ENCODE measurements at places on chromosomes 12 and 14. TPM values are rescaled to one million over a fixed set of nuclear protein-coding genes. Genes with fewer than 3 reads are reported as not detected.

DNA sequence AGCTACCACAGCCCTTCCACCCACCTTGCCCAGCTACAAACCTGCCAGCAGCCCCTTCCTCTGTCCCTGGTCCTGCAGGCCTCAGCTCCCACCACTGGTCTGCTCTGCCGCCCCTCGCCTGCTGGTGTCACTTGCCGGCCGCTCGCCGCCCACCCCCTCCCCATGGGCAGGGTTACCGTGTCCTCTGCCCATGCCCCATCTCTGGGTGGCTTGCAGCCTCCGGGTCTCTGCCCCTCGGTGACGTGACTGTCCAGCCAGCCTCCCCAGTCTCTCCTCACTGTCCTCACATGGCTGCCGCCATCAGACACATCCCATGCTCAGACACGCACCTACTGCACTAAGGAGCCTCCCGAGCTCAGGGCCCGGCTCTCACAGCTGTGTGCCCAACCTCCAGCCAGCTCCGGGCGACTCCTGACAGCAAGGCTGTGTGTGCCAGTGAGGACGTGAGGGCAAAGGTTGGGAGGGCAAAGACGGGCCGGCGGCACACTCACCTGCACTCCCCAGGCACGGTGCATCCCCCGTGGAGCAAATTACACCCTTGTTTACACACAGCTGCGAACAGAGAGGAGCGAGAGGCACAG, 13.4 kb downstream of the JAG2 start:
- no peak for DNase-seq

- DNase-seq: no peak
These were observed 3.1 kb upstream of the IGF1 start for GRCh38 chr12:102483466-102483865.

The OTUB2 gene
- 0.56 TPM for total RNA-seq

The FAM90A1 gene
- total RNA-seq: 0.16 TPM

DNA sequence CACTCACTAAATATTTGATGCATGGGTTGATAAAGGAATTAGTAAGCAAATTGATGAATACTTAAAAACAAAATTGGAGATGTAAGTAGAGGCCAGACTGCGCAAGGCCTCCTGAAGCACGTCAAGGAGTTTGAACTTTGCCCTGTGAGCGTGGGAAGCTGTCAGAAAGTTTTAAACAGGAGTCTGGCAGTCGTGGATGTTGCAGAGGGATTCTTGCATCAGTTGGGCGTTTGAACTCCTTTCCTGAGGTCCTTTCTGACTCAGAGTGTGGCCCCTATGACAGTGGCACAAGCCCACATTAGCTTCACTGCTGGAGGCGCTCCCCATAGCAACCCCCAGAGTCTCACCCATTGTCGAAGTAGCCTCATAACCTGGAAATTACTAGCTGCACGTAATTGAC, 17.9 kb upstream of the IL22 start:
- no peak for DNase-seq

DNA sequence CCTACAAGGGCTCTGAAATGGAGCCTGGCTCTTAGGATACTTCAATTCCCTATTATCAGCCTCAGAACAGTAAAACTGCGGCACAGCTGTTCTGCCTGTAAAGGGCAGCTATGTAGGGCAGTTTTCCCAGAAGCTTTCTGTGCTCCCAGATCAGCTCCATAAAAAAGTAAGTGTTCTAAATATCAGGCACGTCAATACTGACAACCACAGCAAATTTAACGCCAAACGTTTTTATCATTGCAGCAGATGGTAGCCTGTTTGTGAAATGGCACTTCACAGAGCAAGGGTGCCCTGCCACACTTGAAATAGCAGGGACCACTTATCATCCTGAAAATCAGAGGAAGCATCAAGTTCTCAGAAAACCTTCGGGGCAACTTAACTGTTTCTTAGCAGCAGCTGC, 54.8 kb upstream of the PTHLH start:
- DNase-seq: no peak

The DHRS1 gene
- total RNA-seq: 7.9 TPM

GRCh38 chr12:53212931-53213330, 5.9 kb upstream of the ITGB7 start:
- no peak for DNase-seq

DNA sequence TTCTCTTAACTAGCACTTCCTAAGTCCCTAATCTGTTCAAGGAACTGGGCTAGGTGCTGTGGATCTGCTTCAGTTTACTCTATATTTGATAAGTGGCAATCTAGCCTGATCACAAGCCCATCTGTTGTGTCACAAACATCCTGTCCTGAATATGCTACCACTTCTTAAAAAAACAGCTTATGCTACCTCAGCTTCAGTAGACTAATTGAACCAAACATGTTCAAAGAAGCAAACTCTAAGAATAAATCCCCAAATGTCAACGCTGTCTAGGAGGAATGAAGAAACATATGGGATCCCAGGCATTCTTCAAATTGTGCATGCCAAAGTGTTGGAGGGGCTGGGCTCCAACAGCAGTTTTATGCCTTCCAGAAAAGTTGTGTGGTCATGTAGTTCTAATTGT, 10.4 kb upstream of the KCNH5 start:
- no peak for DNase-seq

GRCh38 chr14:20723488-20723887, 22.2 kb upstream of the EDDM3A start:
- no peak for DNase-seq

The STXBP6 gene
- 23.9 TPM for total RNA-seq

The CRY1 gene
- total RNA-seq: 17.2 TPM

DNA sequence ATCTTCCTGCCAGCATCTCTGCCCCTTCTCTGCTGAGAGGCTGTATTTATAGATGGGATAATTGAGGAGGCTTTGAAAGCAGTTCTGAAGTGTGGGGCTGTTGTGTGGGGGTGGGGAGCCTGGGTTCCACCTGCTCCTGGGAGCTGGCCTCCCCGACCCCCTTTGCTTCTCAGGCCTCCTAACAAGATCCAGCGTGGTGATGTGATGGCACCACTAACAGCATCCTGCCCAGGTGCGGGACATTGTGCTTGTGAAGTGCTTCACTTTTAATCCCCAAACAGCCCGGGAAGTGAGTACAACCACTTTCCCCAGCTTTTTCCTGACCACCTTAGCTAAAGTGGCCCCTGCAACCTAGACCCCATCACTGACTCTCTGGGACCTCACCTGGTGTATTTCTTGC, 95.1 kb upstream of the NRXN3 start:
- no peak for DNase-seq

DNA sequence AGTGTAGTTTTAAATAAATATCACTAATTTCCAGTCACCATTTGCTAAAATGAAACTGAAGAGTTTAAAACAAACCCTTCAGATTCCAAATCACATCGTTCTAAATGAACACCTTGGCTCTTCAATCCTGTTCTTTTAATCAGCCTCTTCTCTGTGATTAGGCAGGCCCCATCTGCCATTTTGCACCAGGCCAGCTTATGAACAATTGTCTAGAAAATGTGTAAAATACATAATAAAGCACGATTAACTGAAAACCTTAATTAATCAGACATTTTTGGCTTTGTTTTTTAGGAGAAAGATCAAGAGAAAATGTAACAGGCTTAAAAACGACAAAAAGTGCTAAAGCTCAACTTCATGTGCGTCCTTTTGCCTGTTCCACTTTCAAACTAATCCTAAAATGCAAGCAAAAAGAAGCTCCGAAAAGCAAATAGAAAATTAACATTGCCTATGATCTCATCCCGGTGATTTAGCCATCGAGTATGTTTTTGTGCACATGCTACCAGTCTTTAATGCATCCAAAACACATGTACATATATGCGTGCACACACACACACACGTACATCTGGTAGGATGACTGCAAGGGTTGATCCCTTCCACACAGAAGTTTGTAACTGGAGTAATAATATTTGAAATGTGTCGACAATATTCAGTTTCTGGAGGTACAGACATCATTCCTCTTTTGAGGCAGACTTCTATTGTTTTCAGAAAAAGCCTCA, 288.6 kb downstream of the FOXN3 start:
- no peak for DNase-seq

The SMCO2 gene
- not detected for total RNA-seq

DNA sequence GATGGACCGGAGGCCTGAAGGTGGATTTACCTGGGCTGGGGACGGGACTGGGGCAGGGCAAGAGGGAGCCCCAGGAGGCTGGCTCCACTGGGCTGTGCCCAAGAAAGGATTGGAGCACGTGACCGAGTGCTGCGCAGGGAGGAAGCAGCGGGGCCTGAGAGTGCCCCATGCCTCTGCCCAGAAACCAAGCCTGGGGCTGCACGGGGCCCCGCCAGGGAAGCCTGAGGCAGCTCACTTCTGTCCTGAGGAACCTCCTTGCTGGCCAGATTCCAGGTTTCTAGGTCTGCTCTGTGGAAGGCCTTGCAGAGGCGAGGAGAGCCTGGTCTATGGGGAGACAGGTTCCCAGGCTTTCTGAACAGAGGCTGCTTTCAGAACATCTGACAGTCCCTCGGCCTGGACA, 10.4 kb downstream of the NGB start:
- DNase-seq: no peak

The KCNH3 gene
- 0.73 TPM for total RNA-seq

The GPX2 gene
- total RNA-seq: not detected

DNA sequence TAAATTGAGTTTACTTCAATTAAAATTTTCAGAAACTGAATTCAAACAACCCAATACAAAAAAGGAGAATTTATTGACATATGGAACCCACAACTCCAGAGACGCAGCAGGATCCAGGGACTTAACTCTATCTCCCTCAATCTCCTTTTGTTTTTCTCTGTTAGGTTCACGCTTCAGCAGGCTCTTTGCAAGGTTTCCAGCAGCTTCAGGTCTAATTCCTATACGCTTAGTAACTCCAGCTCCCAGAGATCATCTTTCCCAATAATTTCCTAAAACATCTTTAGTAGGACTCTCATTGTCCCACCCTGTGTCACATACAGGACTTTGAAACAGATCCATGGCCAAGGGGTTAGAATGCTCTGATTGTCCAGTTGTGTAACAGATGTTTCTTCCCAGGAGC, 175.2 kb downstream of the RMST start:
- DNase-seq: no peak

DNA sequence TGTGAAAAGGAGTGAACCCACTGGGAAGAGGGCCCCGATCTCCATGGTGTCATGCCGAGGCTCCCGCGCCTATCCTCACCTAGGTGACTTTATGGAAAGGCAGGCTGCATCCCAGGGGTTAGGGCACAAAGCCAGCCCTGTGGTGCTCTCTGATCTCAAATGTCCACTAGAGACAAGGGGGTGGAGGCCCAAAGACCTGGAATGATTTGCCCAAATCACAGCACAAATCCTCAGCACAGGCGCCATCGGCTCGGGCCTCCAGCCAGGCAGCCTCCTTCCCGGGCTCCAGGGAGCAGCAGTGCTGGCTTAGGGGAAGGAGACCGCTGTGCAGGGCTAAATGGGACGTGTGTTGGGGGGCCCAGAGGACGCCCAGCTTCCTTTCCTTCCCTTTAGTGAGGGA, 17.6 kb downstream of the CHGA start:
- DNase-seq: no peak

The KLRG1 gene
- total RNA-seq: 3.1 TPM

The CD69 gene
- total RNA-seq: 1.7 TPM

DNA sequence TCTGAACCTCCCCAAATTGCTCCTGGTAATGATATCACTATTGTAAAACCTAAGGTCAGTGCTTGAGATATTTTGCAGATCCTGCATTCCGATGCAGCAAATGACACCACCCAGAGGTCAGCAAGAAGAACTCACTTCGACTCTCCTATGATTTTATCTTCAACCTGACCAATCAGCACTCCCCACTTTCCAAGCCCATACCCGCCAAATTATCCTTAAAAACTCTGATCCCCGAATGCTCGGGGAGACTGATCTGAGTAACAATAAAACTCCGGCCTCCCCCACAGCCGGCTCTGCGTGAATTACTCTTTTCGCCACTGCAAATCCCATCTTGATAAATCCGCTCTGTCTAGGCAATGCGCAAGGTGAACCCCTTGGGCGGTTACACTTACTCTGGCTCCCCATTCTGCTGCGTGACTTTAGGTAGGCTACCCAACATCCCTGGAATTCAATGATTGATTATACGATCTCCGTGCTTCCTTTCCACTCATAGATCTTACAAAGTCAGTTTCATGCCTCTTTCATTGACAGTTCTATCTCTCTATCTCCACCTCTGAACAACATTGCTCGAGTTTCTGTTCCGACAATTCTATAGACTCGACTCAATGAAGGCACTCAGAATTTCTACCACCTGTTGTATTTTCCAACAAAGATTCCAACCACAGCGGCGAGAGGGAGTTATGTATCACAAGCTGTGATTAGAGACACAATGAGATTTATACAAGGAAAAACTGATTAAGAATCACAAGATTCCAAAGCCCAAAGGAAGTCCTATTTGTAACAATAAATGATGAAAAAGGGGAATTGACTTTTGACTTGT, 939 bp downstream of the NPC2 start:
- no peak for DNase-seq

DNA sequence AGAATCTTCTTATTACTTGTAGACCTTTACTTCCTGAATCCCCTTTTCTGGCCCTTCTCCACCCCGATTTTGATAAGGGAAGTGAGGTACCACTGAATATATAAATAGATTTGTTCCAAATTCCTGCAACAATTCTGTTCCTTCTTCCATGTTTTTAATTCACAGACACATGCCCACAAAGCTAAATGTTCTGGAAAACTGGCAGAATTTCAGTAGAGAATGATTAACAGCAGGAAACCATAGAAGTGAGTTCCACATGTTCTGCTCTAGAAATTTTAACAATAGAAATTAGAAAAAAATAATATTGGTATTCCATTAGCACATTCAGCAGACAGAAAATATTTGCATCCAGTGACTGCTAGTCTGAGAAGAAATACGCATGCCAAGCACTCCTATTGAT, 139.6 kb downstream of the SLC2A13 start:
- no peak for DNase-seq

DNA sequence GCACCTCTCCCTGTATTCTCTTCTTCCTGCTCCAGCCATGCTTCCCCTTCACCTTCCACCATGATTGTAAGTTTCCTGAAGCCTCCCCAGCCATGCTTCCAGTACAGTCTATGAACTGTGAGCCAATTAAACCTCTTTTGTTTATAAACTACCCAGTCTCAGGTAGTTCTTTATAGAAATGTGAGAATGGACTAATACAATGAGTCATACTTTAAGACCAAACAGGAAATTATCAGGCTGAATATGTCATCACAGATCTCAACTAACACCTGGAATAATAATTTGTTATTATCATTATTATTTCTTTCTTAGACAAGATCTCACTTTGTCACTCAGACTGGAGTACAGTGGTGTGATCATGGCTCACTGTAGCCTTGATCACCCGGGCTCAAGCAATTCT, 85.4 kb downstream of the KCNMB4 start:
- no peak for DNase-seq

DNA sequence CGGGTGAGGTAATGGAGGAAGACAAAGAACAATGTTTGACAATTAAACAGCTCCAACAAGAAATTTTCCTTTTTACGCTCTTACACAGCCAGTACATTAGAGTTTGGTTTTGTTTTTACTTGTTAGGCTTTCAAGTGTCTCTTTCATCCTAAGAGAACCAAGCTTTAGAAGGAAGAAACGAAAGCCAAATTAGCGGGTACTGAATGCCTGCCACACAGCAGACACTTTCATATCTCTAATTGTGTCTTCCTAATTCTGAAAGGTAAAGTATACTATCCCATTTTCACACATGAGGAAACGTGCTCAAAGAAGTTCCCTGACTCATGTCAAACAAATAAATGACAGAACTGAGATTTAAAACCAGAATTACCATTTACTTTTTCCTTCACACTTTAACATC, 65.0 kb downstream of the CDK17 start:
- no peak for DNase-seq

The CAPS2 gene
- 10.2 TPM for total RNA-seq

The MYH6 gene
- total RNA-seq: 11,820 TPM

All from left cardiac atrium (tissue), 4 donors.